ENCODE measurements at places on chromosomes 12 and 14.

GRCh38 chr14:90153429-90153828 is 91.6 kb downstream of the KCNK13 start:
- no peak for DNase-seq

DNA sequence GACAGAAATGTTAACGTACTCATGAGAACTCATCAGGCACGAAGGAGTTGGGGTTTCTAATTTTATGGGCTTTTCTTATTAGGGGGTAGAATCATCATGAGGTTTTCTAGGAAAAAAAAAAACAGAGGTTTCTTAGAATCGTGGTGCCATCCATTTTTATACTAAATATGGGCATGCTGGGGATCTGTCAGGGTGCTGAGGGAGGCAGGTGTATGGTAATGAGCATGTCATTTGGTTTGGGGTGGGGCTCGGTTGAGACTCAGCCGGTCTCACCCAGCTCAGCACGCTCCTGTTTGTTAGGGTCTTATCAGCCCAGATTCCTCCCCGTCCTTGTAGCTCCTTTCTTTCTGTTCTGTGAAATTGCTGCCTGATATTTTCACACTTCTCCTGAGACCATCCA is 98.2 kb downstream of the DICER1 start:
- DNase-seq: no peak

GRCh38 chr12:94832105-94832504 is 171.4 kb downstream of the NDUFA12 start:
- DNase-seq: no peak

GRCh38 chr12:127054531-127054930 is 1212.4 kb upstream of the TMEM132C start:
- DNase-seq: no peak

DNA sequence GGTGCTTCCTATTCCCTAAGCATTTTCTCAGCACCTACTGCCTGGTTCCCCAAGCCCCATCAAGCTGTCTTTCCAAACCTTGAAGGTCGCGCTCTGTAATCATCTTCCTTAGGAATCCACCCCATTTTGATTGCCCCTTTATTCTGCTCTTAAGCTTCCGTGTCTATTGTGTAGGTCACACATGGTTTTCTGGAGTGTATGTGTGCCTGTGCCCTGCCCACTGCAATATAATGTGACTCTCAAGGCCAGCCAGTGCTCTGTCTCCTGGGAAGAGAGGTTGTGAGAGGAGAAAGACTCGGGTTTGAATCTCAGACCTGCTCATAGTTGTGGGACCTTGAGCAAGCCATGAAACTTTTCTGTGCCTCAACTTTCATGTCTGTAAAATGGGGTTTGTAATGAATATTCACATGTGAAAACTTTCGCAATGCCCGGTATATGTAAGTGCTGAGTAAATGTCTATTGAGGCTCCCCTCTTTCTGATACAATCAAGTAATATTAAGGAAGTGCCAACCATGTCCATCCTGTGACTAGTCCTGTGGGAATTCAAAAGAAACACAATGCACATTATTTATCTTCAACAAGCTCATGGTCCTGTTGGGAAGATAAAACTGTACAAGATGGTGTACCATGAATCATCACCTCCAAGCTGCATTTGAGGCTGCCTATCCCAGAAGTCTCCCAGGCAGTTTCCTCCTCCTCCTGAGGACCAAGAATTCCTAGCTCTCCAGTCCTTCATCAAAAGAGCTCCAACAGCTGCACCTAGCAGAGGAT is 774 bp upstream of the KRT75 start:
- no peak for DNase-seq

DNA sequence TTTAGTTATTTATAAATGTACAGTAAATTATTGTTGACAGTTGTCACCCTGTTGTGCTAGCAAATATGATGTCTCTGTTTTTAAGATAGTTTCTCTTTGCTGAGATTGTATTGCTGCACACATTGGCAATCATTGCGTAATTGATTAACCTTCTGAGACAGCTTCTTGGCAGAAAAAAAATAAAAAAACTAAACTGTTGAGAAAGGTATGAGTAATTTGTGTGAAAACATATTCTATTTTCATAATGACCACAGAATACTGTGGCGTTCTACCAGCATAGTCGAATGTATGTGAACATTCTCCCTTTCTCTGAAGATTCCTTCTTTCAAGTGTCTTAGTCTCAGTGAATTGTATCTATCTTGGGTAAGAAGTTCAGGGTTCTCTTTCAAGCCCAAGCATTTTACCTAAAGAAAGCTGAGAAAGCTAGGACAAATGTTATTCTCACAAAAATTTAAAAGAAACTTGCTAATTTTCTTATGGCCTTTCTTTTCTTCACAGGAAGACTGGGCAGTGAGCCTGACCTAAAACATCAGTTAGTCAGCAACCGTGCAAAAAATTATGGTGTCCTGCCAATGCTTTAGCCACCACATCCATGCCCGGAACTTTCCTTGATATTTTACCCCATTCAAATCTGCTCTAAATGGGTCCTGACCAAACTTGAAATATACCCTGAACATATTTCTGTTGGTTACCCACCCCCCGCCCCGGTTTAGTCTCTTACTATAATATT is 69.0 kb upstream of the REP15 start:
- DNase-seq: no peak

DNA sequence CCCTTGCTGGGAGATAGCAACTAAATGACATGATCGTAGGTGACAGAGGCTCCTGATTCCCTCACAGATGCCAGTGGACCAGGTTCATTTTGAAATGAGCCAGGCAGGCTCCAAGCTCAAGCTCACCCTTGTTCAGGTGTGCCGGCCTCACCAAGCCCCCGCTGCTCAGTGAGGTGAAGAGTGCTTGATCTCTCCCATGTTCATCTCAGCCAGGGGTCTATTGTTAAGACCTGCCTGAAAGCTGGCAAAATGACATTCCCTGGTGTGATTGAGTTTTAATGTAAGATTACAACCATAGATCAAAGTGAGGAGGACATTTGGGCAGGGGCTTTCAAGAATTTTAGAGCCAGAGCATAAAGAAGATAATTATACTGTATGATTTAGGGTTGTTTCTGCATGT is 497.9 kb downstream of the EGLN3 start:
- no peak for DNase-seq

DNA sequence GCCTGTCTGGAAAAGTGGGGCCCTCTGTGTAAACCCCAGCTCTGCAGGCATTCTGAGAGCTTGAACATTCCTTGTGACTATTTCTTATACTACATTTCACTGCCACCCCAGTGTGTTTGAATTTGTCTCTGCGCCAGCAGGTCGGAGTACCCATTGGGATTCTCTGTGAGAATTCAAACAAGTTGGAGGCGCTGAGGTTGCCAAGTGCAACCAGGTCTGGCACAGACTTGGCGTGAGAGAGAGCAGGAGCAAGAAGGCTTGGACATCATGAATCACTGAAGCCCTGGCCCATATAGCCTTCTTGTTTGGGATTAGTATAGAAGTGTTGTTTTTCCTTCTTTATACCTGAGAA is 33.0 kb upstream of the ATP2A2 start:
- DNase-seq: no peak

DNA sequence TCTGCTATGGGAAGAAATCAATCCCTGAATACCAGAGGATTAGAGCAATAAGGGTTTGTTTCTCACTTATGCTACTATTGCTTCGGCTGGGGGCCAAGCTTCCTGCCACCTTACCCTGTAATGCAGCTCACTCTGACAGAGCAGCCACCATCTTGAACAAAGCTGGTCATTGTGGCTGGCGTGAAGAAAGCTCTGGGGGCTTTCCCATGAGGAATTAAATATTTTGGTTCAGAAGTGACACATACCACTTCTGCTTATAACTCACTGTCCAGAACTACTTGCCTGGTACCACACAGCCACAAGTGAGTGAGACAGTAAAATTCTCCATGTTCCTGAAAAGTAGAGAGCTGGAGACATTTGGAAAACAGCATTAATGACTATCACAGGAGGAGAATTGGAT is 82.6 kb downstream of the GALNT8 start:
- DNase-seq: no peak

DNA sequence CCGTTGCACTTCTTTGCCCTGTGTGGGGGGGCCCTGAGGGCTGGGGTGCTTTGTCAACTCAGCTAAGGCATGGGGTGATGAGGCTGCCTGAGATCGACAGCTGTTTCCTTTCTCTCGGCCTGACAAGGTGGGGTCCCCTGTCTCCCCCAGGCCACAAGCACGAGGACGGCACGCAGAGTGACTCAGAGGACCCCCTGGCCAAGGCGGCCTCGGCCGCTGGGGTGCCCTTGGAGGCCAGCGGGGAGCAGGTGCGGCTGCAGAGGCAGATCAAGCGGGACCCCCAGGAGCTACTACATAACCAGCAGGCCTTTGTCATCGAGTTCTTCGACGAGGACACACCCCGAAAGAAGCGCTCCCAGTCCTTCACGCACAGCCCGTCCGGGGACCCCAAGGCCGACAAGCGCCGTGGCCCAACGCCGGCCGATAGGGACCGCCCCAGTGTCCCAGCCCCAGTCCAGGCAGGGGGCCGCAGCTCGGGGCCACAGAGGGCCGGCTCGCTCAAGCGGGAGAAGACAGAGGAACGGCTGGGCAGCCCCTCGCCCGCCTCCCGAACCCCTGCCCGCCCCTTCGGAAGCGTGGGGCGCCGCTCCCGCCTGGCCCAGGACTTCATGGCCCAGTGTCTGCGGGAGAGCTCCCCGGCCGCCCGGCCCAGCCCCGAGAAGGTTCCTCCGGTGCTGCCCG is 18.8 kb downstream of the CEP170B start:
- DNase-seq: no peak

- DNase-seq: no peak
Observed at GRCh38 chr14:73392329-73393257, 65.8 kb downstream of the NUMB start.

GRCh38 chr12:114025935-114026334 is 59.8 kb upstream of the RBM19 start:
- DNase-seq: no peak

- DNase-seq: no peak
Observed at GRCh38 chr12:101019667-101020066, 190.4 kb downstream of the SLC5A8 start.

DNA sequence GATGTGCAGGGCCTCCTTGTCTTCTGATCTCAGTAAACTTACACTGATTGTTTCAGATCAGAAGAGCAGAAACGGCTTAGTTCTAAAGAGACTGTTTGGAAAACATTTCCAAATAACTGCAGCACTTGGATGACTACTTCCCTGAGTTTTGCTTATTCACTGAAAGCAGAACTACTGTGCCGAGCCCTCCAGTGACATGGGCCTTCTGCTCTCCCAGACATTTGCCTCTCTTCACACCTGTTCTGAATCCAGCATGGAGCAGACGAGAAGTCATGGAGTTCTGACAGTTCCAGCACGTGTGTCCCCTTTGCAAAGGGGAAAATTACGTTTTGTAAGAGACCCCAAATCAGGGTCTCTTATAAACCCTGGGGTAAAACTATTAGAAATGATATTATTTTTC is 31.4 kb downstream of the ETNK1 start:
- DNase-seq: no peak

GRCh38 chr14:50762931-50763300 is 68.0 kb downstream of the NIN start:
- DNase-seq: no peak

DNA sequence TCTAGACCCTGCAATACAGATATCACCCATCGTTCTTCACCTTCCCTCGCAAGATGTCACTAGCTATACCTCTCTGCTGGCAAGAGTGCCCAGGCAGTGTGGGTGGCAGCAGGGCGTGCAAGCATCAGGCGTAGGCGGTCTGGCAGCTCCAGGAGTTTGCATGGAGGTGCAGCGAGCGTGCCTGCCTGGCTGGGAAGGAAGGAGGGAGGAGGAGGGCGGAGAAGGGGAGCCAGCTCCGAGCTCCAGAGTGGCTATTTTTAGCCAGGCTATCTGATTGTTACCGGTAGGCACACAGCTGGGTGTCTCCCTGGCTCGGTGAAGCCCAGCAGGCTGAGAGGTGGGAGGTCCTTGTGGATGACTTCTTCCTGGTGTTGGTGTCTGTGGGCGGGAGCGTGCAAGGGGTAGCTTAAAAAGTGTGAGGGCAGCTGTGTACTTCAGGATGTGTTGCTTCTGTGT is 6.2 kb downstream of the FOXJ2 start:
- DNase-seq: no peak

DNA sequence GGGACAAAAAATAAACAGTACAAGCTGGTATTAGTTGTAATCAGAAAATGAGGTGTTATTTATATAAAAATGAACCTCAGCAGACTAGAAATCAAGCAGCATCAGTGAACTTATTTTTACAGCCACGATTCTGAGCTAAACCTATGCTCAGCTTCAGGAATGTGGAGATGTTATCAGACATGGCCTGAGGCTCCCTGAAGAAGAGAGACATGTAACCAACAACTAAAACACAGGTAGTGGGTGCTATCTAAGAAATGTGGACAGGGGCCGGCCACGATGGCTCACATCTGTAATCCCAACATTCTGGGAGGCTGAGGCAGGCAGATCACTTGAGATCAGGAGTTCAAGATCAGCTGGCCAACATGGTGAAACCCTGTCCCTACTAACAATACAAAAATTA is 534.3 kb downstream of the VRK1 start:
- no peak for DNase-seq

GRCh38 chr12:50547742-50548141 is 43.0 kb downstream of the DIP2B start:
- no peak for DNase-seq

DNA sequence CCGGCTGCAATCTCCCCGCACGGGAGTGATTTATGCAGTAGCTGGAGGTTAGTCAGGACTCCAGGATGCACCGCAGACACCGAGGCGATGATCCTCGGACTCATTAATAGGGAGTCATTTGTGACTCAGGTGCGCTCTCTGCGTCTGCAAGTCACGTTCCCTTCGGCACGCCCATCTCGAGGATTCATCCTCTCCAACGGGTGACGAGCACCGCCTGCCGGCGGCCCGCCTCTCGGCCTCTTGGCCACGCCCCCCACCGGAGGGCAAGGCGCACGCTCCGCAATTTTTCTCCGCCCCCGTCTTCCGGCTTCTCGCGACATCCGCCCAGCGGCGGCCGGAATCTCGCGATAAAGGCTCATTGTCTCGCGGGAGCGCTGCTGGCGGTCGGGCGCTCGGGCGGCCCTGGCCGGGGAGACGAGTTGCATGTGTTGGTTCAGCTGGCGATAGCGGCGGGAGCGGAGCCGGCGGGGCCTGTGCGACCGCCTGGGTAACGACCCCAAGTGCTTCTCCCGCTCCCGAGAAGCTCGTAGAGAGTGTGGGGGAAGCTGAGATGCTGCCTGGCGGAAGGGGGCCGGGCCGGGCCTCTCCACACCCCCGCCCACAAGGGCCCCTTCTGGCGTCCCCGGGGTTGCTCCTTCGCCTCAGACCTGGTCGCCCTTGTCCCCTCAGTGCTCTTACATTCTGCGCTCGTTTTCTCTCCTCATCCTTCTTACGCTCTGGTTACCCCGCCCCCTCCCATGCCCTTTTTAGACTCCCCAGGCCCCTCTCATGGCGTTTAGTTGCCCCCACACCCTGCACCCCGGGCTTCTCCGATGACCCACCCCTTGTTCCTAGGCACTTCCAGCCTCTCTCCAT is at the start of gene DENR:
Gene DENR (plus strand): TSS at position 361 of the 855 bp plus-strand sequence. CDS start 878 bp downstream, outside the sequence.
- peak; percentile 98 for DNase-seq

Data from CD4-positive, alpha-beta T cell treated with Interleukin-15 for 1 hour (primary cell).